ENCODE measurements at places on chromosomes 1 and 21.

DNA sequence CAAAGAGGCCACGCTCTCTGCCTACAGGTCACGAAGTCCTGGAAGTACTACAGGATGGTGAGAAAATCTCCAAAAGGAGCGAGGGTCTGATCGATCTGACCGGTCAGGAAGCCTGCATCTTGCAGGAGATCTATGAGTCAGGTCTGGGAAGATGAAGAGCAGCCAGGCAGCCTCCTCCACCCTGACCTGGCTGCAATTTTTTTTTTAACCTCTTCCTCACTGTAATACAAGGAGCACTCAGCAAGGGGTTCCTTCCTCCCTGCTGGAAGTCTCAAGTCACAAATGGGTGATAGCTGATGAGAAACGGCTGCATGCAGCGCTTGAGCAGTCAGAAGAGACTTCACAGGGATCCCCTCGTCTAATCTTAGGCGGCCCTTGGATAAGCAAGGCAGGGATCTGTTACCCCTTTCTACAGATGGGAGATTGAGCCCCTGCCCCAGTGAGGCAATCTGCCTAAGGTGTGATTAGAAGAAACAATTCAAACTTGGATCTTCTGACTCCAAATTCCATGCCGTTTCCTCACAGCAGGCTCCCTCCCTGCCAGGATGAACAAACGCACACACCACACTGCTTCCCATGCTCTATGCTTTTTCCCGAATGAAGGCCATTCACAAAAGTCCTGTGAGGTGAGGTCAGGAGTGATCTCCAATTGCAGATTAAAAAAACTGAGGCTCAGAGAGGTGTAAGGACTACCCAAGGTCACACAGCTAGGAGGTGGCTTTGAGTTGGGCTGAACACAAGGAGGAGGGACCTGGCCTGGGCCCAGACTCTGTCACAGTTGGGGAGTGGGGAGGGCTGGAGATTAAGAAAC lies 48.3 kb downstream of the ECE1 start:
- no peak for DNase-seq

- DNase-seq, result no peak
These were observed 296.7 kb upstream of the PTBP2 start for GRCh38 chr1:96424877-96425276.

DNA sequence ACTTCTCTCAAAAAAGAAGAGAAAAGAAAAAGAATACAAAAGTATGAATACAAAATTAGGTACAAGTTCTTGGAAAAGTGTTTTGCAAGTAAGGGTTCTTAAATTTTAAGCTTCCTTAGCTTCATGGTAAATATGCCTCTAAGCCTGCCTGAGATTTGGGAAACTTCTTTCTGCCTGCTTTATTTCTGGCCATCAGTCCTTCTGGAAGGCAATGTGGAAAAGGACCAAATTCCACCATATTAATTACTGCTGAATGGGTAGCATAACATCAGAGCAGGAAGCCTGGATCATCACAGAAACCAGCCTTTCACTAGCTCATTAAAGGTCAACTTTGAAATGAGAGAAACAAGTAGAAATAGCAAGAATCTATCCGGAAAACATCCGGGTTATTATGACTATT lies 39.1 kb upstream of the CAP1 start:
- no peak for DNase-seq

DNA sequence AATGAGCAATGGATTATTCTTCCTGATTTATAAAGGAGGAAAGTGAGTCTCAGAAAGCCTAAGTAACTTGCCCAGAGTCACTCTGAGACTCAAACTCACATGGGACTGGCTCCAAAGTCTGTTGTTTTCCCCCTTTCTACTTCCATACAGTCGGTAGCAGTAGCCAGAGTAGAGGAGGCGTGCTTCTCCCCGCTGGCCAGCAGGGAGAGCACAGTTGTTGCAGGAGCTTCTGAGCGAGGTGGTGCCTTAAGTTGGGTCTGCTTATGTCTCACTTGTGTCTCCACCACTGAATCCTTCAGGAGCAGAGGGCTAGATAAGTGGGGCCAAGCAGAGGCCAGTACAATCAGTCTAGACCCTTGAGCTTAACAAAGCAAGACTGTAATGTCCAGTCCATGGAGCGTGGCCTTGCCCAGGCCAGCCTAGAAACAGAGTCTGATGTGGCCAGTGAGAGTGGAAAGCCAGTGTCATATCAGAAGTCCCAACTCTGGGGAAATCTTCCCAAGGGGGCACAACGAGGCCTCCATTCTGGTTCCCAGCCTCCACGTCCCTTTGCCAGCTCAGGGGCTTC lies 181.9 kb downstream of the ZSCAN20 start:
- no peak for DNase-seq

- DNase-seq, result no peak
These were observed 68.1 kb downstream of the GRIK3 start for GRCh38 chr1:36966242-36966641.

GRCh38 chr1:150875197-150876118 lies 941 bp downstream of the ARNT start:
- no peak for DNase-seq

- DNase-seq, result no peak
These were observed 38.5 kb upstream of the ZBTB40 start for GRCh38 chr1:22412932-22413727.

DNA sequence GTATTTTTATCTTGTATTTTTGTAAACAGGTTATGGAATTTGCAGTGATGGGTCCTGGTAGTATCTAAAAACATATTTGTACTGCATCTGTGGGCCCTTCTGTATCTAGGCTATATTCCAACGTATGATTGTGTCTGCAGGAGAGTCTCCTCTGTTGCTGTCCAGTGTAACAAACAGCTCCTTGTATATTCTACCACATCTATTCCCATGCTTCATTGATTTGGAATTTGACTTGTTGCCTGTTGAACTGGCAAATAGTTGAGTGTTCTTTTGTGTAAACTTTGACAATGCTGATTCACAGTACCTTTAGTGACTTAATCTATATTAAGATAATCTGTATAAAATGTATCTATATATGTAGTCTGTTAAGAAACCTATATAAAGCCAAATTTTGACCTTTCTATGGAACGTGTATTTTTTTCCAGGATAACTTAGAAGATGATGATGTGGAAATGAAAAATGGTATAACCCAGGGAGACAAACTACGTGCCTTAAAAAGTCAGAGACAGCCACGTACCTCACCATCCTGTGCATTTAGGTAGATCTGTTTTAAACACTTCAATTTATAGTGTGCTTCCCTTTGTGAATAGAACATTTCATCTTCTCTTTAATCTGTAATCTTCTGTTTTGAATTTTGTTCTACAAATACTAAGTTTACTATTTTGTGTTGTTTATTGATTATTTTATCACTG lies 43.4 kb upstream of the GPR88 start:
- no peak for DNase-seq

- no peak for DNase-seq
These were observed 57.3 kb downstream of the SLC25A24 start for GRCh38 chr1:108142773-108143394.

DNA sequence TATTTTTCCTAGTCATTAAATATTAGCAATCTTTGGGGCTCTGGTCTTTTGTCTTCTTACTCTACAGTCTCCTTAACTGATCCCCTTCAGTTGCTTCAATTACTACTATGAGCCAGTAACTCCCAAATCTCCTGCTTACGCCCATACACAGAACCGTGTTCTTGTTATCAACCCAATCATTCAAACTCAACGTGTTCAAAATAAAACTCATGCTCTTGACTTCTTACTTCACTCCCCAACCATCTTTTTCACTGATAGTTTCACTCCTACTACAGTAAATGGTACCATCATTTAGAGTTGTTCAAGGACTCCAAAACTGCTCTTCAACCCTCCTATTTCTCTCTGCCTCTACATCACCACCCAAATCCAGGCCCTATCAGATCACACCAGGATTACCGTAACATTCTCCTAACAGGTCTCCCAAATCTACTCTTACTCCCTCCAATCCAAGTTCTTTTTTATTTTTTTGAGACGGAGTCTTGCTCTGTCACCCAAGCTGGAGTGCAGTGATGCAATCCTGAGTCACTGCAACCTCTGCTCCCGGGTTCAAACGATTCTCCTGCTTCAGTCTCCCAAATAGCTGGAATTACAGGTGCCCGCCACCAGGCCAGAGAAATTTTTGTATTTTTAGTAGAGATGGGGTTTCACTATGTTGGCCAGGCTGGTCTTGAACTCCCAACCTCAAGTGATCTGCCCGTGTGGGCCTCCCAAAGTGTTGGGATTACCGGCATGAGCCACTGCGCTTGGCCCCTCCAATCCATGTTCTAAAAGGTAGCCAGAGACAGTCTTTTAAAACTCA lies 3.0 kb downstream of the YARS1 start:
- no peak for DNase-seq

DNA sequence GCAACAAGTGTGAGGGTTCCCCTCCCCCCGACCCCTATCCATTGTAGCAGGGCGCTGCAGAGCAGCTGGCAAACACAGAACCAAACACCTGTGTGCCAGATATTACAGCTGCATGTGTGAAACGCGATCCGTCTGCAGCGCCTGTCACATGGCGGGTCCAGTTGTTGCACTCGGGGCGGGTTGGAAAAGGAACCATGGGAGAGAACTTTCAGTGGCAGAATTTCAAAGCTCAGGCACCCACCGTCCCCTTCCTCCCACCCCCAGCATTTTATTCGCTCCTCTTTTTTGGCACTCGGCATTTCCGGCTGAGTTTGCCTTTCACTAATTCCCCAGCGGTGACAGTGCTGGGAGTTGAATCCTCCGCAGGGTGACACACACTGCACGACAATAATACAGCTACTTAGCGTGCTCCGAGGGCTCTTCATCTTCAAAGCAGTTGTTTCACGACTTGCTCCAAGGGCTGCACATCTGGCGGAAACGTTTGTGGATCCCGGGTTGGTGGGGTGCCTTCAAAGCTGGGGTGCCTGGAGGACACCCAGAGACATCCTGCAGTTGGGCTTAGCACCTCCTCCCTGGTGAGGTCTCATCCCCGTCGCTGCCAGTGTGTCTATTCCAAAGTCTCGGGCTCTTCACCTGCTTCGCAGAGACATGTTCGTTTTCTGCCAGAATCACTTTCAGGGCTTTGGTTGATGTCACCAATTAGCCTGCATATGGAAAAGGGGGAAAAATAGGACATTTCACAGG lies 180.7 kb downstream of the ZBTB18 start:
- DNase-seq, result no peak

GRCh38 chr1:63316598-63316983 lies 5.8 kb upstream of the FOXD3 start:
- no peak for DNase-seq

DNA sequence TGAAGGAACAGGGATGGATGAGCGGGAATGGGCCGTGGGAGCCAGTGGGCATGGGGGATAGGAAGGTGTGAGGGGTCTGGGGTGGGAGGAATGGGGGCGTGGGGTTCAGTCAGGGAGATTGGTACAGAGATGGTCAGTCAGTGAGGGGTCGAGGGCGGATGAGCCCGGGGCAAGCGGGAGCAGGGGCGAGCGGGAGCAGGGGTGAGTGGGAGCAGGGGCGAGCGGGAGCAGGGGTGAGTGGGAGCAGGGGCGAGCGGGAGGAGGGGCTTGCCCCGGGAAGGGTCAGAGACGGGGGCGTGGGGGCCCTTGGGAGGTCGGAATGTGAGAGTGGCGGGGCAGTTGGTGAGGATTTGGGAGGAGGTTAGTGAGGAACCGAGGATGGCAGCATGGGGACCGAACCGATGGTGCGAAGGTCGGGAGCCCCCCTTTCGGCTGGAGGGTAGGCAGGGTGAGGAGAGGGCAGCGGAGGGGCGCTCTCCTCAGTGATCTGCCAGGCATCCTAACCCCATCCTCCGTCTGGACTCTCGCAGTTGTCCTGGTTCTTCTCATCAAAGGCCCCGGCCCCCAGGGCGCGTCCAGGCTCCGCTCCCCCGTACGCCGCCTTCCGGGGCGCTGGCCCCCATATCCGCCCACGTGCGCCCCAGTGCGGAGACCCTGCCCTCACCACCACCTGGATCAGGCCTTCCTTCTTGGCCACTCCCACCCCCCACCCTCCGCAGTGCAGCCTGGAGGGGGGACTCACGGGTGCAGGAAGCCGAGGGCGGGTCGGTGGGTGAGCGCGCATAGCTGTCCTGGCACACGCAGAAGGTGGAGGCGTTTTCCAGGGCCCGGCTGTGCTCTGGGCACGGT lies 11.2 kb downstream of the EPHA10 start:
- DNase-seq, result no peak

GRCh38 chr1:70714149-70714548 lies 303.1 kb downstream of the CTH start:
- no peak for DNase-seq

- no peak for DNase-seq
These were observed 460 bp upstream of the ADORA1 start for GRCh38 chr1:203126866-203127665.

GRCh38 chr1:70353601-70354331 lies 756 bp downstream of the ANKRD13C start:
- peak; percentile 2 for DNase-seq

GRCh38 chr1:62336638-62336994 lies 17.4 kb upstream of the KANK4 start:
- DNase-seq, result no peak

GRCh38 chr1:221981461-221981860 lies 239.6 kb upstream of the DUSP10 start:
- DNase-seq, result no peak

DNA sequence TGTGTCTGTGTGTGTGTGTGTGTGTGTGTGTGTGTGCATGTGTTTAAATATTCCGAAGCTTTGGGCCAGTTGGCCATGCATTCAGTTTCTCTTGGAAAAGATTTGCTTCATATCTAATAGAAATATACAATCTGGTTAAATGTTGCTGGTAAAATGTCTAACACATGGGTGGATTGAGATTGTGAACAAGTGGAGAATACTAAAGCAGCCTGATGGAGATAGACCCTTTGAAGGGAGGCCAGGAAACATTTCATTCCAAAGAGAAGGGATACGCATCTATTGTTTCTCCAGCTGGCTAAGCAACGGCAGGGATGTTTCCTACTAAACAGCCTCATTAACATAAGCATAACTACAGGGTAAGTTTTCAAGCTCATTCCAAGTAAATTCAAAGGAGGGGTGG lies 257.5 kb upstream of the PTBP2 start:
- DNase-seq, result no peak

DNA sequence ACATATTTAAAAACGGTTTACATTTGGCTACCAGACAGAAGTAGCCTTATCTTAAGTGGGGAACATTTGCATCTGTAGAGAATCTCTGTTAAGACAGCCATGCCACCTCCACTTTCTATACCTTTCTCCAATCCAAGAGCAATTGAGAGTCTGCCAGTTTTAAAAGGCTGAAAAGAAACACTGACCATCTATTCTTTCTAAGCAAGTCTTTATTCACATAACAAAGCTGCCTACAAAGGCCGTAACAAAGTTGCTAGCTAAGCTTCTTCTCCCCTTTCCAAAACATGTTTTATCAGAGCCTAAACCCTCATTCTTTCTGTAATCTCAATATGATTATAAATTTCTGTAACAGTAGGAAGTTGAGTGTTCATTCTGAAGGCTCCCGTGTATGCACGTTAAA lies 1078.3 kb downstream of the NCAM2 start:
- no peak for DNase-seq

- no peak for DNase-seq
These were observed 36.8 kb downstream of the FMO3 start for GRCh38 chr1:171127501-171127900.

DNA sequence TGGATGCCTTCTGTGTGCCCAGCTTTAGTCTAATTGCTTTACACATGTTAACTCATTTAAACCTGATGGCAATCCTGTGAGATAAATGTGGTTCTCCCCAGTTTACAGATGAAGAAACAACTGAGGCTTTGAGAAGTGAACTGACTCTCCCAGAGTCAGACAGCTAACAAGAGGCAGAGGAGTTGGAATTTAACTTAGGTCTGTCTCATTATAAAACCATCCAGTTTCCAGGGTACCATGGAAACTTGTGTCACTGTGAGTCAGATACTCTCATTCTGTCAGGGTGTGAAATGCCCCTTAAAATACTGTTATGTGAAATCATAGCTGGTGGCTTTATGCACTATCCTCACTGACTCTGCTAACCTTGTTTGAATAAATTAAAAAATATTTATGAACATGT lies 206.6 kb downstream of the PBX1 start:
- no peak for DNase-seq

Measured in activated gamma-delta T cell treated with anti-CD3 and anti-CD28 coated beads, Interleukin-2, amount 50 U/mL, for 16 hours (primary cell).